ENCODE measurements at places on chromosomes 7 and 10.

GRCh38 chr10:34294137-34294536 is 521.0 kb downstream of the PARD3 start:
- DNase-seq: no peak

GRCh38 chr10:90389876-90390275 is 468.0 kb downstream of the HTR7 start:
- no peak for DNase-seq

GRCh38 chr7:129210256-129210988 is 14.4 kb upstream of the AHCYL2 start:
- DNase-seq: peak; percentile 65

- no peak for DNase-seq
Measured at GRCh38 chr10:52651293-52651692, 121.3 kb downstream of the MBL2 start.

DNA sequence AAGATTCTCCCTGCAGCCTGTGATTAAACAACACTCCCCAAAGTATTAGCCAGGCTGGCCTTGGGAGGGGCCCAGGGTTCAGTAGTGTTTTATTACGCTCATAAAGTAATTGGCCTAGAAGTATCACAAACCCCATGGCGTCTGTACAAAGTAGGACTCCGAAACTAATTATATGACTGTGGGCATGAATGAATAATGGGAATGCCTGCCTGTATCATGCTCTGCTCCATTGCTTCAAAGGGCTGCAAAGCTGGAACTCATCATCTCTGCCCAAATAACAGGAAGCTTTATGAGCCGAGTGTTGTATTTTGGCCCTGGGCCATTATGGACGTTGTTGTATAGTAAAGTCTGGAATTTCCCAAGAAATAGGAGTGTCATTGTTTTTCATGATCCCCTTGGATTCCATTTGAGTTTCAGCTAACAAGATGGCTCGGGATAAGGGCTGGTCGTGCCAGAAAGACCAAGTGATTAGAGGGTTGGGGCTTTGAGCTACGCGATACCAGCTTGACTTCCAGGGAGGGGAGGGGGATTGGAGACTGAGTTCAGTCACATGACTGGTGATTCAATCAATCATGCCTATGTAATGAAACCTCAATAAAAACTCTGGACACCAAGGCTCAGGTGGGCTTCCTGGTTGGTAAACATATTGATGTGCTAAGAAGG is 65.3 kb upstream of the NPTX2 start:
- DNase-seq: no peak

GRCh38 chr10:123548770-123549169 is 117.4 kb upstream of the GPR26 start:
- DNase-seq: no peak

GRCh38 chr10:45000752-45001380 is at the start of gene ZNF22:
TSS of gene ZNF22 (plus strand) at chr10:45000923. CDS start at chr10:45003369, 2,446 bp downstream.
- peak; percentile 65 for DNase-seq

GRCh38 chr7:21383227-21384220 is 44.4 kb upstream of the SP4 start:
- DNase-seq: peak; percentile 19

DNA sequence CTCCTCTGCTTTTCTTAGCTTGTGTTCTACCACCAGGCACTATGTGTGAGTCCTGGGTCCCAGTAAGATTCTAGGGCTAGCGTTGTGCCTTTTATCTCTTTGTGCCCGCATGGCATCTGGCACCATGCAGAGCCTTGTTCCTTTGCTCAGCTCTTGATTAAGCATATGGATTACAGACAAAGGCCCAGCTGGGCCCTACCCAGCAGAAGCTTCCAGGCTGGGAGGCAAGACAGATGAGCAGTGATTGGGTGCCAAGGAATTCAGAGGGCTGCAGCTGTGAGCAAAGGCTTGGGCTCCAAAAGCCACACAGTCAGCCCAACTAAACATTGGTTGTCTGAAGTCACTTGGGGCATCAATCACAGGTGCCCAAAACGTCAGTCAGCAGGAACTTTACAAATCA is 2.0 kb downstream of the ACSM6 start:
- DNase-seq: no peak

GRCh38 chr7:18570890-18571478 is 75.4 kb downstream of the HDAC9 start:
- peak; percentile 30 for DNase-seq

- no peak for DNase-seq
Measured at GRCh38 chr7:12788171-12788570, 100.7 kb downstream of the ARL4A start.

- no peak for DNase-seq
Measured at GRCh38 chr10:65500716-65501115, 1425.1 kb upstream of the LRRTM3 start.

DNA sequence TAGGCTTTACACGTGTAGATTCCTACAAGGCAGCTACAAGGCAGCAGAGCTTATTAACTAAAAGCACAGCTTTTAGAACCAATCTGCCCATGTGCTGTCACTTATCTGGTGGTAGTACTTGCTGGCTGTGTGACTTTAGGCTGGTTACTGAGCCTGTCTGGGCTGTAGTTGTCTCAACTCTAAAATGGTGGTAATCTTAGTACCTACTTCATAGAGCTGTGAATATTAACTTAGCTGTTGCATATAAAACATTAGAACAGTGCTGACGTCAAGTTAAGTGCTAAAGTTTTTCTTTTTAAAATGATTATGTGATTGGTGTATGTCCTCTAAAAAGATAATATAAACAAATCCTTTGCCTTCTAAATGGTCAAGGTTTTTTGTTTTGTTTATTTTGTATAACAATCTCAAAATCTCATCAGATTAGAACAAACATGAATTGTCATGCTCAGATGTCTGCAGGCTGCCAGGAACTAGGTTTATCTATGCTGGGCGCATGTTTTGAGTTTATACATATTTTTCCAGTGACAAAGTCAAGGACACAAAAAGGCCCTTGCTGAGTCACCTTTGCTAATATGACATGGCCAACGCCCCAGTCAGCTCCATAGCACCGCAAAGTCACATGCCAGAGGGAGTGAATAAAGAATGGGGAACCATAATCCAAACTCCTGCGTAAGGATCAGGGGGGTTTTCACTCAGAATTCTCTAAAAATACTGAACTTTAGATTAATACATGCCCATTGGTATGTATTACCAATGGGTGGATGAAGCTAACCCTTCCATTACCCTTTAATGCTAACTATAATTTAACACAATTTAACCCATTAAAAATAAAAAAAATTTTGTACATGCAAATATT is 39.8 kb upstream of the ARL4A start:
- peak; percentile 53 for DNase-seq

GRCh38 chr10:121601458-121601857 is 3.2 kb upstream of the FGFR2 start:
- DNase-seq: no peak

DNA sequence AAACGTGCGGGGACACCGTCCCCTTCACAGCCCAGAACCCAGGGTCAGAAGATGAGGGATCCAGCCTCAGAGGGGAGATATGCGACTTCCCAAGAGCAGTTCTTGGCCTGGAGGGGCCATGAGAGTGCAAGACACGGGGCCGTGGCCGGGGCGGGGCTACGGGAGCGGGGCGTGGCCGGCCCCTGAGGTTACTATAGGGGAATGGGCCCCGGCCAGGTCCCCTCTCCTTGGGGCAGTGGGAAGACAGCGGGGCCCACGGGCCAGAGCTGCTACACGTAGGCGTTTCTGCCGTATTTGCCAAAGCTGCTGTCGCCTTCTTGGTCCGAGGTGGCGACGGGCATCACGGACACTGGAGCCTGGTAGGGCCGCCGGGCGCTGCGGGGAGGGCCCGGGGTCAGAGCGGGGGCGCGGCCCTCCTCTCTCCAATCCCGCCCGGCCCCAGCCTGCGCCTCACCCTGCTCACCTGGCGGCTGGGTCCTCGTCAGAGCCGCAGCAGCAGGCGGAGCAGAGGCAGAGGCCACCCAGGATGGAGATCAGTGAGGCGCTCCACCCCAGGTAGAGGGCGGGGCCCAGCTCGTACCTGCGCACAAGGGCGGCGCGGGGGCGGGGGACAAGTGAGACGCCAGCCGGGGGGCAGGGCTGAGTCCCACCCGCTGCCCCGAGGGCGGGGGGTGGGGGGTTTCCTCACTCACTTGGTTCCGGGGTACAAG is 5.3 kb downstream of the CLDN15 start:
- no peak for DNase-seq

- no peak for DNase-seq
Measured at GRCh38 chr7:156118248-156118645, 306.0 kb upstream of the SHH start.

DNA sequence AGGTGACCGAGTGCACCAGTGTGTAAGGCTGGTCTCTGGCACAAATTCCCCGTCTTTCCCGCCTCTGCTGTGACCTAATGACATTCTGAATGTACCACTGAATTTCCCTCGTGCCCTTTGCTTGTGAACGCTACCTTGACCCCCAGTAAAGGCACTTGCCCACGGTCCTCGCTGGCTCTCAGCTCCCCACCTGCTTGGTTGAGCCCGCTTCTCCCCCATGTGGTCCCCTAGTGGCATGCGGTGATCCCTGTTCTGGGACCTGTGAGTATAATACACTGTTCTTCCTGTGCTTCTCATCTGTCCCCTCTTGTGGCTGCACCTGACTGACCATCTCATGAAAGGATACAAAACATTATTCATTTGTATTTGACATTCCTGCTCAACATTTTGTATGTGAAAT is 495.7 kb downstream of the INHBA start:
- DNase-seq: no peak

DNA sequence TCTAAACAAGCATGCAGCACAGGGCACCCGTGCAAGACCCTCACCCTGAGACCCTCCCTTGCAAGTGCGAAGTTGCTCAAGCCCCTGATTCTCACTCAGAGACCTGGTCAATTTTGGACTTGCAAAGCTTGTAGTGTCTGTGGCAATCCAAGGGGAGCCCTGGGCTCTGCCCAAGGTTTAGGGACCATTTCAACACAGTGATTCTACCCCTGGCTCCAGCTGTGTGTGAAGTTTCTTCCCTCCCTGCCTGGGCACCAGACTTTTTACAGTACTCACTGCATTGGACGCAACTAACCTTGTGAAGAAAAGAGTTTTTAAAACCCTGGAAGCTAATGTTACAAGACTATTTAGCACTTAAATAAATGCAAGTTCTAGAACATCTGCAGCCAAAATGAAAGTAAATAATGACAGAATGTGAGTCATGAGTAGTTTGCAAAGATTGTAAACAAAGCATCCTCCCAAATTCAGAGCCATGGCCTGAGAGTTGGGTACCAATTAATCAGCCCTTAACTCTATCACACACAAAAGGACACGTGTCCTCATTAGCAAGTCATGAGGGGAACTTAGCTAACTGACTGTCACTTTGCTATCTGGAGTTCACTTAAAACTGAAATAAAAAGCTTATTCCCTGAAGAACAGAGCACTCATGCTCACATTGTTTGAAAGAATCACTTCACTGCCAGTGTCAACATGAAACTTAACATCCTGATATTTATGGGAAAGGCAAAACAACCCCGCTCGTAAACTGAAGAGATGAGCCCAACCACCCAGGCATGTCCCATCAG is 48.1 kb downstream of the RGS10 start:
- DNase-seq: no peak

DNA sequence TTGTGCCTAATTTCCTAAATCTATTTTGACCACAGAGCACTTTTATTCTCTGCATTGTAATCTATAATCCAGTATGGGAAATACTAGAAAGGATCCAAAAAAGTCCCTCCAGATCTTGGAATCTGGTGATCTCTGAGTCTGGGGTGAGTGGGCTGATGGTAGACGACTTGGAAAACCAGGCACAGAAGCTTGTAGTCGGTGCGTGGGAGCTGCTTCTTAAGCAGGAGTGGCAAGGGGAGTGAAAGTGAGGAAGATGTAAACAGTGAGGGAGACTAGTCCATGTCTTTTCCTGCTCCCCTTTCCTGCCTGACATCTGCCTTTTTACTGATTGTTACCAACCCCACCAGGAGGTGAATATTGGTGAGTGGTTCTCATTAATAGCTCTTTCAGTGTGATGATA is 6.8 kb downstream of the AUTS2 start:
- DNase-seq: no peak

GRCh38 chr7:42236266-42236975 is 588 bp downstream of the GLI3 start:
- DNase-seq: no peak

GRCh38 chr7:33909755-33910154 is 4.4 kb downstream of the BMPER start:
- DNase-seq: no peak

- DNase-seq: no peak
Measured at GRCh38 chr7:51234139-51234538, 82.5 kb downstream of the COBL start.

GRCh38 chr7:38154278-38154677 is 23.8 kb upstream of the STARD3NL start:
- DNase-seq: no peak

DNA sequence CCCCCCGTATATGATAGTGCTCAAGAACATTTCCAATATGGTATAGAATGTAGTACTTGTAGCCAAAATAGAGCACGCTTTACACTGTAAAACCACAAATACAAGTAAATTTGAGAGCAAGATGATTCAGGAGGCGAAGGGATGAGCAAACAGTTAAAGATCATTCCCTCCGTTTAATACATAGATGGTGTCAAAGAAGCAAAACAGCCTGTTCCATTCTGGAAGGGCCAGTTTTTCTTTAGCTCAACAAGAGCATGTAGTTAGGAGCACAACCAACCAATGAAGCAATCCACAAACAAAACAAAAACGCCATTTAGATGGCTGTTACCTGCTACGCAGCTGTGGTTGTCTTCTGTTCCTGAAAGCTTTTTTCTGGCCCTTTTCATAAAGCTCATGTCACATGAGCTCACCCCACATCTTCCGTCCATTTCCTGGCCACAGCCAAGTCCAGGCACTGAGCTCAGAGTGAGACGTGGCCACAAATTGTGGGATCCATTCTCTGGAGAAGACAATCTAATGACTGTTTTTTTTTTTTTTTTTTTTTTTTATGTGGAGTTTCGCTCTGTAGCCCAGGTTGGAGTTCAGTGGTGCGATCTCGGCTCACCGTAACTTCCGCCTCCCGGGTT is 185.6 kb downstream of the FANK1 start:
- DNase-seq: no peak

DNA sequence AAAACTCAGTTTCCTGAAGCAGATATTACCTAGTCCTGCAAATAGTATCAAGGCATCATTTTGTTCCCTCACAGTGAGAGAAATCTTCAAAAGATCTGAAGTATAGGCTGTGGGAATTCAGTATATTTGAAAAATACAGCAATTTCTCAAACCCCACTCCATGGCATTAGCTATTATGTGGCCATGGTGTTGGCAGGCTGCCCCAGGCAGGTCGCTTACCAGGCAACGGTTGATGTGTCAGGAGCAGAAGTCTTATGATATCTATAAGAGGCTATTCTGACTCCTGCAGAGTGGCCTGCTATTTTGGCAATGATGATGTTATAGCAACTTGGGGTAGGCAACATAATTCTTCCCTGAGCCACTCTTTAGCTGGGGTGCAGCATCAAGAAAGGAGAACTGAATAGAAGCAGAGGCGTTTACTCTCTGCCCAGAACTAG is 187.9 kb downstream of the PLXDC2 start:
- peak; percentile 3 for DNase-seq

GRCh38 chr7:127946111-127946510 is 85.1 kb downstream of the LRRC4 start:
- DNase-seq: no peak

- no peak for DNase-seq
Measured at GRCh38 chr10:89582022-89582421, 46.6 kb upstream of the SLC16A12 start.

GRCh38 chr10:124534231-124534798 is 72.7 kb downstream of the LHPP start:
- DNase-seq: peak; percentile 36

- no peak for DNase-seq
Measured at GRCh38 chr7:131293018-131293417, 34.7 kb upstream of the MKLN1 start.

All from hematopoietic multipotent progenitor cell treated with erythropoietin and hydrocortisone succinate and interleukin-3 and kit ligand, for 8 days (in vitro differentiated cells).